NCI-H1694 (cell line): ENCODE measurements at places on chromosomes 16 and 17.

GRCh38 chr17:36094746-36095145 is 4.8 kb upstream of the CCL3 start:
- DNase-seq = no peak

DNA sequence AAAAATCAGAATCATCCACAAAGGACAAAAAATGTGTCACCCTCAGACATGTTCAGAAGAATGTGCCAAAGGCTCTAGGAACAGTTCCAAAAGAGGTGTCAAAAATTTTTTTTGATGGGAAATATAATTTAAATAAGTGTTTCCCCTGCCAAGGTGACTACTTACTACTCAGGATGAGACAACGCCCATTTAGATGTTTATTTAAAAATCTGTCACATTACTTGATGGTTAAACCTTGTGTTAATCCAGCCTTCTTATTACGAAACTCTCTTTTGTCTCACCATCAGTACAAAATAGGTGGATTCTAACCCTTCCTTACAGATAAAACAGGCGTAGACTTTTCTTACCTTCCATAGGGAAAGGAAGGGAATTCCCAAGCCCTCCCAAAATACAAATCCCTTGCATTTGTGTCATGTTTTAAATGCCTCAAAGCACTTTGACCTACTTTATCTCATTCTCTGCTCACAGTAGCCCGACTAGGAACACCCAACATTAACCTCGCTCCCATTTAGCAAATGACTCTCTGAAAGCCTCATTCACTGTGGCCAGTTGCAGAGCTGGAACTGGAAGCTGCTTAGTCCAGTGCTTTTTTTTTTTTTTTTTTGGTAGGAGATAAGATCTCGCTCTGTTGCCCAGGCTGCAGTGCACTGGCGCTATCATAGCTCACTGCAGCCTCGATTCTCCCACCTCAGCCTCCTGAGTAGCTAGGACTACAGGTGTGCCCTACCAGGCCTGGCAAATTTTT is 5.8 kb upstream of the GNA13 start:
- DNase-seq = no peak

GRCh38 chr16:56852401-56852730 is 12.6 kb upstream of the SLC12A3 start:
- DNase-seq = no peak

GRCh38 chr16:813916-814412 is 13.4 kb upstream of the GNG13 start:
- no peak for DNase-seq

DNA sequence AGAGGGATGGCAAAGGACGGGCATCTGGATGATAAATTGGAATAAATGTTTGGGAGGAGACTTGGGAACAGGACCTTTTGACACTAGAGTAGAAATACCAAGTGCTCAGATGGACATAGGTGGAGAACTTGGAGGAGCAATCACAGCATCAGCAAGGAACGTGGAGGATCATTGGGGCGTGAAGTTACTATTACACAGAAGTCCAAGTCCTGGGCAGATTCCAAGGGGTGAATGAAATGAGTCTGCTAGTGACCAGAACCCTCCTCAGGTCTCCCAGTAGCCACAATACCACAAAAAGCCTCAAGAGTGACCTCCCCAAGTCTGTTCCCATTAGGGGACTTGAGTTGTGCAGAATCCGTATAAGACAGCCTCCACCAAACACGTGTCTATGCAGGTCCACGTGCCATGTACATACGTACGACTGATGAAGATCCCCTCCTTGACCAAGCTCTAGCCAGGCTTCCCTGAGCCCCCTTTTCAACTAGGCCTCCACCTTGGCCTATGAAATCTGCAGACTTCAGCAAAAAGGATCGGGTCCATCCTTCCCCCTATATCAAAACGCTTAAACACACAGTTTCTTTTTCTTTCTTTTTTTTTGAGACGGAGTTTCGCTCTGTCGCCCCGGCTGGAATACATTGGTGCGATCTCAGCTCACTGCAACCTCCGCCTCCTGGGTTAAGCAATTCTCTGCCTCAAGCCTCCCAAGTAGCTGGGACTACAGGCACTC is 2.2 kb downstream of the C17orf67 start:
- DNase-seq = no peak

- DNase-seq = no peak
Measured at GRCh38 chr17:17900615-17901520, 64.1 kb upstream of the SREBF1 start.

DNA sequence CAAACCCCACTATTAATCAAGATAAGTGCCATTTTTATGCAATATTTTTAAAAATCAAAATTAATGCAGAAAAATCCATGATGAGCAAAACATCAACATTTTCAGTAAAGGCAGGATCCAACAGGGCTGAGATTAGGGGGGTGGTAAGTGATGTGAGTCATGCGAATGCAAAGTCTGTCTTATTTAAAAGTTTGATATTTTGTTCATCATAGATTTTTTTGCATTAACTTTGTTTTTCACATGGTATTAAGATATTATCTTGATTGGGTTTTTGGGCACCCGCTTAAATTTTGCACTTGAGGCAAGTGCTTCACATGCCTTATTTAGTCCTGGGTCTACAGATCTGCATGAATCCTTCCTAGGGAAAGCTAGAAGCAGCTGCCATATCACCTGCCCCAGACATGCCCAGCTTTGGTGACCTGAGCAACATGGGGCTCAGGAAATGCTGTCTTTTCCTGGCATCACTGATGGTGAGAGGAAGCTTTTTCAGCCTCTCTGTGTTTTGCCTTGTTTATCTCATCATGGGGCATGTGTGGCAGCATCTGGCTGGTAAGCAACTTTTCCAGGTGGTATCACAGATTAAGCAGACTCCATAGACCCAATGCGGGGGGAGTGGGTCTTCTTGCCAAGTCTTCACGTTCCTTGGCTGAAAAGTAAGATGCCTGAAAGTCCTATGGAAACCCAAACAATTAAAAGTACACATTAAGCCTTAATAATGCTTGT is 57.6 kb upstream of the NFAT5 start:
- DNase-seq = no peak
